ENCODE measurements at places on chromosomes 5 and 9.

- no peak for DNase-seq
Measured at GRCh38 chr9:134132208-134132870, 3.5 kb upstream of the WDR5 start.

DNA sequence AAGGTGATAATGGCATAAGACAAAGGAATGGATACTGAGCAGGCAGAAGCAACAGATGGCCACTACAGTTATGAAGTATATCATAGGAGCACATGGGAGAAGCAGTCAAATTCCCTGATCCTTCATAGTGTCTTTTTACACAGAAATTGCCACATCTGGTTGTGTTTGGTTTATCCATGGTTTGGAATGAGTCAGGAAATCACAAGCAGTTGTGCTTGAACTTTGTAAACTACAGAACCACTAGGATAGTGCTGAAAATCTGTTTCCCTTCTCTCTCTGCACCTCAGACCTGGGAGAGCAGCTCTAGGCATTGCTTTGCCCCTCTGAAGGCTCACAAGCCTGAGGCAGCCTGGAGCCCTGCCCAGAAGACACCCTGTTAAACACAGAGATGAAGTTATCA lies 134.0 kb downstream of the DMRT2 start:
- DNase-seq, result no peak

DNA sequence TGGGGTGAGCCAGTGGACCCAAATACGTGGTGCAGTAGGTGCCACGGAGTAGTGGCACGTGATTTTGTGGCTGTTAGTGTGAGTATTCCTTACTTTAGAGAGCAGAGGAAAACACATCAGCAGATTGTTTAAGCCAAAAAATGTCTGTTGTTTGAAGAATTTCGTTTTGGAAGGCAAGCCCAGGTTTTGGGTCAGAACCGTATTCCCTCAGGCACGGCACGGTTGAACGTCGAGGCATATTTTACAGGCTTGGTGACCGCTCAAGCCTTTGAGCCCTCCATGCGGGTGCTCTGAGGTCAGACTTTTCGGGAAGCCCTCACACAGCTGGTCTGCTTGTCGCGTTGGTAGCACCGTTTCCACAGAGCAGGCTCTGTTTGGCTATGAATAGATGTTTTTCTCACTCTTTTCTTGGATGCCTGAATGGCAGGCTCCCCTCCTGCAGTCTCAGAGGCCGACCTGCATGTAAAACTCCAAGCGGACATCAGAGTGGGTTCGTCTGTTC lies 27.2 kb downstream of the NEK6 start:
- DNase-seq, result no peak

DNA sequence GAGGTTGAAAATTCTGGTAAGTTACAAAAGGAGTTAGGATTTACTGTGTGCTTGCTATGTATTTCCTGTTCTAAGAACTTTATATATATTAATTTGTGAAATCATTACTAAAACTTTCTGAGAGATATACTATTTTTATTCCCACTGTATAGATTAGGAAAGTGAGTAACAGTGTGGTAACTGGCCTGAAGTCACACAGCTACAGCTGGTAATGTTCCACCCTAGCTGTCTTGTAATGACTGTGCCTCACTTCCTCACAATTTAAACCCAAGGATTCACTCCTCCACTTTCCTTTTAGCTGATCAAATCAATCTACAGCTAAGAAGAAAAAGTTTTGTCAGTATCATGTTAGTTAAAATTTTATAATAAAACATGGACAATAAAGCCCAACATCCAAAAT lies 278.8 kb downstream of the GAS1 start:
- DNase-seq, result no peak

DNA sequence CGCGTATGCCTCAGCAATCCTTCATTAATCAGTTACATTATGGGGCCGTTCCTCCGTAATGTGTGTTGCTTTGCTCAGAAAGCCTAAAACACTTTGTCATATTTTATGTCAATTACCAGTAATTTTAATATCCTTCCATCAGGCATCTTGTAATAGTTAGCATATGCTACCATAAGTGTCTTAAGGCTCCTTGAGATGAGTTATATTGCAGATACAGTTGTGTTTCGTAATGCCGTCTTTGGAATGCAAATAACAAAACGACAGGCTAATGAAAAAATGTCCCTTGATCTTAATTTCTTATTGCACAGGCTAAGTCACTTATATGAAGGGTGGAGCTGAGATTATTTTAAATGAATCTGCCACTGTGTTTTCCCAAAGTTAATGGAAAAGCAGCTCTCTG lies 50.5 kb downstream of the TBCA start:
- no peak for DNase-seq

- no peak for DNase-seq
Measured at GRCh38 chr5:149904977-149905376, 39.6 kb downstream of the PDE6A start.

DNA sequence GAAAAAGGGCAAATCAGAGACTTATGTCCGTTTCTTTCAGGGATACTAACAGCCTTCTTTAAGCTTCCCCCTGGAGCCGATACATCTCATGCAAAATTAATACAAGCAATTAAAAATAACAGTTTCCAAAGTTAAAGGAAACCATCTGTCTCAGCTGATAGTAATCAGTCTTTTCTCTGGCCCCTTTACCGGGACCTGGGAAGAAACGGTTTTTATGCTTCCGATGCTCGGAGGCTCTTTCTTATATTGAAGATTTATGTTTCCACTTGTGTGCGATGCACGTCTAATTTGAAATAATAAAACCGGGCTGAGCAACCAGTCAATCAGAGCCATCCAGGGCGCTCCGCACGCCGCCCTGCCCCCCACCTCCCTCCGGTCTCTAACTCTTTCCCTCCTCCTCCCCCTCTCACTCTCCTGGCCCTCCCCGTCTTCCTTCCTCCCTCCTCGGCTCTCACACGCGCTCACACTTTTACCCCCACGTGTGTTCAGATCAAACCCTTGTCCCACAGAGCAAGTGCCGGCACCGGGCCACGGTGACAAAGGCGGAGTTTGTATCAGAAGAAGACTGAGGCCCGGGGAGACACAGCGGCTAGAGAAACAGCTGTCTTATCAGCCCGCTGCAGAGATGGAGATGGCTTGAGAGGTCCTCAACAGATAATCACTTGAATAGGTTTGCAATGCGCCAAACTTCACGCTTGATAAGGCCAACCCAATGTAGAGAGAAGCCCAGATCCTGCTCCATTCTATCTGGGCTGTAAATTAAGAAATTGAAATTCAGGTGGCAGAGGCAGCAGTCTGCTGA lies 5.1 kb upstream of the ELAVL2 start:
- DNase-seq, result no peak

GRCh38 chr5:170028124-170028523 lies 47.8 kb upstream of the INSYN2B start:
- no peak for DNase-seq

- no peak for DNase-seq
Measured at GRCh38 chr9:13020146-13021040, 245.6 kb downstream of the LURAP1L start.

DNA sequence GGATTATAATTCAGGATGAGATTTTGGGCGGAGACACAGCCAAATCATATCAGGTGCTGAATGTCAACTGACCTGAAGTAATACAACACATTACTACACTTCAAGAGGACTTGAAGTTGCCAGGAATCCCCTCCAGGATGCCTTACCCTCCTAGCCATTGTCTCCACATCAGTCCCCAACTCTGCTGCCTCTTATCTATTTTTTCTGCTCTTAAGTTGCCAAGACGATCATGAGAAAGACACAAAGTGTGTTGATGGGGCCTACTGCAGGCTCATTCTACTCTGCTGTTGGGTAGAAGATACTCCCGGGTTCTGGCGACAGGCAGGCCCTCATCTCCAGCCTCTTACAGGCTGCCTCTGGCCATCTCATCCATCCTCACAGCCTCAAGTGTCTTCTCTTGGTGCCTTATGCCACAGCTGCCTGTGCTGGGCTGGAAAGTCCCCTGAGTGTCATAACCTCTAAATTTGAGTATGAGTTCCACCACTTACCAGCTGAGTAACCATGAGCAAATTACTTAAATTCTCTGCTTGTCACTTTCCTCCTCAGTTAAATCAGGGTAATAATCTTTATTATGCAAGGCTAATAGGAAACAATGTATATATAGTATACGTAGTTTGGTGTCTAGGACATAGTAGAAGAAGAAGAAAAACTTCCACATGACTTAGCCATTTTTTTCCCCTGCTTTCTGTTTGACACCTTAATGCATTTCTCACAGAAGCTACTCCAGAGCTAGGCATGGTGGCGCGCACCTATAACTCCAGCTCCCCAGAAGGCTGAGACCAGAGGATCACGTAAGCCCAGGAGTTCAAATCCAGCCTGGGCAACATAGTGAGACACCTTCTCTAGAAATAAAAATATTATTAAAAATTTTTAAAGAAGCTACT lies 73.0 kb upstream of the SNX2 start:
- DNase-seq, result no peak

DNA sequence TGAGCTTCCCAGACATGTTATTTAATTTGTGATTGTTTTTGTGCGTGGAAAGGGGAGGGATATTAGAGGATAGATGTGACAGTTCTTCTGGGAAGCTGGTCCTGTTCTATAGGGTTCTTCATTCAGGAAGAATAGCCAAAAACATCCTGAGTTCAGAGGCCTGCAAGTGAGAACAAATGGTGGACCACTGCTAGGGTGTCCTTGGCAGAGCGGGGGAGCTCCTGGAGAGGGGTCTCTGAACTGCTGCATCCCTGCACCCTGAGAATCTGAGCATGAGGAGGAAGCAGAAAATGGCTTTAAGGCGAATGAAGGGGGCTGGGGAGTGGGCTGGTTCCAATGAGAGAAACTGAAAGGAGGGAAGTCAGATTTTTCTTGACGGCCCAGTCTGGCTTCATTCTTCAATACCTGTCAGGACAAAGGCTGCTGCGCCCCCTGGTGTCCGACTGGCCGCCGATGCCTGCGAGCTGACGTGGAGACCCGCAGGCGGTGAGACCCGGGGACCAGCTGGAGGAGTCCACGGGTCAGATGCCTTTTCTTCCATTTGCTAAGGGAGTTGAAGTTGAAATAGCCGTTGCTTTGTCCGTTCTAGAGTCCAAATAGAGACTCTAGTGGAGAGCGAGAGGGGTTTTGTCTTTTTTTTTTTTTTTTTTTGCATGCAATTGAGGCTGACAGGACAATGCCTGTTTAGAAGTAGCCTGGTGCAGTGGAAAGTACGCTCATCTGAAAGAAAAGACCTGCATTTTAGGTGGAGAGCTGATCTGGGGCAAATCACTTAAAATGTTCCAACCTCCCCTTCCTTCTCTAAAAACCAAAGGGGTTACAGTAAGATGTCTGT lies 39.5 kb upstream of the NFIB start:
- peak; percentile 79 for DNase-seq
